Iris pigment epithelial cell (primary cell): ENCODE measurements at places on chromosomes 1 and 21.

- DNase-seq = peak; percentile 95
Measured at GRCh38 chr21:29299916-29300806, 1.4 kb downstream of the BACH1 start.

DNA sequence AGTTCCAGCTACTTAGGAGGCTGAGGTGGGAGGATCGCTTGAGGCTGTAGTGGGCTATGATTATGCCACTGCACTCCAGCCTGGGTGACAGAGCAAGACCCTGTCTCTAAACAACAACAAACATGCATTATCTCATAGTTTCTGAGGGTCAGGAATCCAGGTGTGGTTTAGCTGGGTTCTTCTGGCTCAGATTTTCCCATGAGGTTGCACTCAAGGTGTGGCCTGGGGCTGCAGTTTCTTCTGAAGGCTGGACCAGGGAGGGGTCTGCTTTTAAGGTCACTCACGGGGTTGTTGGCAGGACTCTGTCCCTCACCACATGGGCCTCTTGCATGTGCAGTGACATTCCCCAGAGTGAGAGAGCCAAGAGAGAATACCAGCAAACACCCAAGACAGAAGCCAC, 77.0 kb downstream of the EPHB2 start:
- DNase-seq = no peak

- DNase-seq = no peak
Measured at GRCh38 chr1:43963006-43963405, 6.8 kb upstream of the DPH2 start.

DNA sequence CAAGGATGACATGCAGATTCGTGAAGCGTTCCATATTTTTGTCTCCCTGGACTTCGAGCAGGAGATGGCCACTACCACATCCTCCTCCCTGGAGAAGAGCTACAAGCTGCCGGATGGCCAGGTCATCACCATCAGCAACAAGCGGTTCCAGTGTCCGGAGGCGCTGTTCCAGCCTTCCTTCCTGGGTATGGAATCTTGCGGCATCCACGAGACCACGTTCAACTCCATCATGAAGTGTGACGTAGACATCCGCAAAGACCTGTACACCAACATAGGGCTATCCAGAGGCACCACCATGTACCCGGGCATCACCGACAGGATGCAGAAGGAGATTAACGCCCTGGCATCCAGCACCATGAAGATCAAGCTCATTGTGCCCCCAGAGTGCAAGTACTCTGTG, 3.3 kb downstream of the TMEM222 start:
- DNase-seq = no peak

DNA sequence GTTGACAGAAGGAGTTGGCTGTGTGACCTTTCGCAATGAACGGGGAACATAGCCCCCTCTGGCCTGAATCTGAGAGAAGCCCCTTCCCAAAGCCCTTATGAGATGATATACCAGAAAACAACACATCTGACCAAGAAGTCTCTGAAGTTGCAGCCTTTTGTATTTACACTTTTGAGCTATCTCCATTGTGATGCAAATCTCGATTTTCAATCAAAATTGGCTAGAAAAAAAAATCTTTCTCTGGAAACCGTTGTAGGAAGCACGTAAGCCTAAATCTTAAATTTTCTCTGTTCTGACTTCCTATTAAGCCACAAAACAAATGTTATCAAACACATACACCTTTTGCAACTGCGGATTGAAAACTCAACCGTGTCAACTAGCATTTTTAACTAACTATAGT, 71.4 kb upstream of the OLIG2 start:
- DNase-seq = no peak

DNA sequence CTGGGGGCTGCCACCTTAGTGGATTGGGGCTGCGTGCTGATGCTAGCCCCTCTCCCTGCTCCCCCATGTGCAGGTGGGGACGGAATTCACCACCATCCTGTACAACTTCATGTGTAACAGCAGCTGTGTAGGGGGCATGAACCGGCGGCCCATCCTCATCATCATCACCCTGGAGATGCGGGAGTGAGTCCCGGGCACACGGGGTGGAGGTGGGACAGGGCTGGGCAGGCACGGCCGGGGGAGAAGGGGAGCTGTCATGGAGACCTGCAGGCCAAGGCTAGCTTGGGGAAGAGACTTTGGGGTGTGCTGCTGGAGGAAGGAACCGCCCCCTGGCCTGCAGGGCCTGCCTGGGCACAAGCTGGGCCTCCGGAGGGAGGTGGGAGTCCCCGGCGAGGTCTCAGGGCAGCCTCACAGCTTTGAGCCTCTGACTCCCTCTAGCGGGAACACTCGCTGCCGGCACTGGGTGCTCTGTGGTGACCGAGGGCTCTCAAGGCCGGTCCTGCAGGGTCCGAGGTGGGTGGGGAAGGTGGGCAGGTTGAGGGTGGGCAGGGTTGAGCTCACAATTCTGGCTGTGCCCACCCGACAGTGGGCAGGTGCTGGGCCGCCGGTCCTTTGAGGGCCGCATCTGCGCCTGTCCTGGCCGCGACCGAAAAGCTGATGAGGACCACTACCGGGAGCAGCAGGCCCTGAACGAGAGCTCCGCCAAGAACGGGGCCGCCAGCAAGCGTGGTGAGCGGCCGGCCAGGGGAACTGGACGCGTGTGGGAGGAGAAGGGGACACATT, 25.0 kb upstream of the CCDC27 start:
- peak; percentile 30 for DNase-seq

DNA sequence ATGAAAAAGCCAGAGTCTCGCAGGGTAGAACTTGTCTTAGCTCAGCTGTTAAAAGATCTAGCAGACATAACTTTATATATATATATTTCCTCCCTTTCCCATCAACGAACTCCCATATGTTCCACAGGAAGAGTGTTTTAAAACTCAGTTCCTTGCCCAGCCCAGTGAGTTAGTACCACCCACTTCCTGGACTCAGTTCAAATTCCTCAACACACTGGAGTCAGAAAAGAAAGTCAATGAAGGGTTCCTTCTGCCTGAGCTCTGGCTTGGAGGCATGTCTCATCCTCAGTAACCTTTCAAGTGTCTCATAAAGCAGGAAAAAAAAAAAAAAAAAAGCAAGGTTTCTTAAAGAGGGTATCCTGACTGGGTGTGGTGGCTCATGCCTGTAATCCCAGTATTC, 15.6 kb downstream of the TPM3 start:
- peak; percentile 86 for DNase-seq

DNA sequence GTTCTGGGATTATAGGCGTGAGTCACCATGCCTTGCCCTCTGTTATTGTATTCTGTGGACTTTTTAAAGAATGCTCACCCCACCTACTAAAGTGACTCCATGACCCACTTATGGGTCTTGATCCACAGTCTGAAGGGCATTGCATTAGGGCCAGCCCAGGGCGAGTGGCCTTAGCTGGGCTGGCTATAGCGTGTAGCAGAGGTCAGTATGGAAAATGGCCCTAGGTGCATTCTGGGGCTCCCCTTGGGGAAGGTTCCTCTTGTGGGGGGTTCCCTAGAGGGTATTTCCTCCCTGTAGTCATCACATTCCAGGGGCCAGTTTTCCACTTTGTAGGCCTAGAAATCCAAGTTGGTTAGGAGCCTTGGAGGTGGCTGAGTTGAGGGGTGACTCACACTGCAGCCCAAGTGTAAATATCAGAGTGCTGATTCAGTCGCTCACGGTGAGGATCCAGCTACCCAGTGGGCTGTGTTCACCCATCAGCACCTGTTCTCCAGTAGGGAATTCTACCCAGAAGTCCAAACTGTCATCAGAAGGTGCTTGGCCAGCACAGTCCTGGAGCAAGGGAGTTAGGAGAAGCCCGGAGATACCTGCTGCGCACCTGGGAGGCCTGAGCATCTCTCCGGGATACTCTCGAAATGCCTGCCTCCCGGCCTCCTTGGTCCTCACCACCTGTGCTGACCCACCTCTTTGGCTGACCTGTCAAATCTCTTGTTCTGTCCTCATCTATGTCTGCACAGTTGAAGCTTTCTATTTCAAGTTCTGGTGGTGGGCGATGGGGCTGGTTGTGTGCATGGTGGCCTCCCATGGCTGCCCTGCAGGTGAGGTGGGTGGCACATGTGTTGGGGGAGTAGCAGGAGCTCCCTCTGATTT, 52.2 kb downstream of the NENF start:
- DNase-seq = peak; percentile 87

DNA sequence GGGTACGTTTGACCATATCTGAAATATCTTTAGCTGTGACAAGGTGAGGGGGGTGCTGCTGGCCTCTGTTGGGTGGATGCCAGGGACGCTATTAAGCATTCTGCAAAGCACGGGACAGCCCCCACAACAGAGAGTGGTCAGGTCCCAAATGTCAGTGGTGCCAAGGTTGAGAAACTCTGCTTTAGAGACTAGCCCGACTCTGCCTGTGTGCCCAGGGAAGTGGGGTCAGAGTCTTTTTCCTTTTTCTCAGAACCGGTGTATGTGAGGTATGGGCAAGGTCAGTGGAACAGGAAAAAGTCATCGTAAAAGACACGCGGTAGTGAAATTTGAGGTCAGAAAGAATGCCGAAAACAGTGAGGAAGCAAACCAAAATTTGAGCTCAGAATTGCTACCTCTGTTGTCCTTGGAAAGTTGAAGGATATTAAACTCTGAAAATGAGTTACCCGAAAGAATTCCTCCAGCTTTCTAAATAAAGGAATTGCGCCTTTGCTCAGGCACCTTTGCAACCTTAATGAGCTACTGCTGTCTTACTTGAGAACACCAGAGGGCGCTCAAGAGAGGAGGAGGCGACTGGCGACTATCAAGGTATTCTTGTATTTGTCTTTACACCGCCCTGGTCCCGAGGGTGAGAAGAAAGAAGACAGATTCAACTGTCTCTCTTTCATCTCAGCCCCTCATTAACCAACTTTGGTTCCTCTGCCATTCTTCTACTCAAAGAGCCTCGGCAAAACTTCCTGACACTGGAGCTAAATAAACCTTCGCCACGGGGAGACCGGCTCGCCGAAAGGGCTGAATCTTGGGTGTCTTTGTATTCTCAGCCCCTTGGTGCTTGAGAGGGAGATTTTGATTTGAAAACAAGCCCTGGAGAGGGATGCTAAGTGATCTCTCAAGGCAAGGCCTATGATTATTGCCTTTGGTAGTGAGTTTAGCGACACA, 85.4 kb upstream of the OLIG2 start:
- DNase-seq = peak; percentile 46

GRCh38 chr21:16535626-16536025, 805.8 kb downstream of the USP25 start:
- no peak for DNase-seq

DNA sequence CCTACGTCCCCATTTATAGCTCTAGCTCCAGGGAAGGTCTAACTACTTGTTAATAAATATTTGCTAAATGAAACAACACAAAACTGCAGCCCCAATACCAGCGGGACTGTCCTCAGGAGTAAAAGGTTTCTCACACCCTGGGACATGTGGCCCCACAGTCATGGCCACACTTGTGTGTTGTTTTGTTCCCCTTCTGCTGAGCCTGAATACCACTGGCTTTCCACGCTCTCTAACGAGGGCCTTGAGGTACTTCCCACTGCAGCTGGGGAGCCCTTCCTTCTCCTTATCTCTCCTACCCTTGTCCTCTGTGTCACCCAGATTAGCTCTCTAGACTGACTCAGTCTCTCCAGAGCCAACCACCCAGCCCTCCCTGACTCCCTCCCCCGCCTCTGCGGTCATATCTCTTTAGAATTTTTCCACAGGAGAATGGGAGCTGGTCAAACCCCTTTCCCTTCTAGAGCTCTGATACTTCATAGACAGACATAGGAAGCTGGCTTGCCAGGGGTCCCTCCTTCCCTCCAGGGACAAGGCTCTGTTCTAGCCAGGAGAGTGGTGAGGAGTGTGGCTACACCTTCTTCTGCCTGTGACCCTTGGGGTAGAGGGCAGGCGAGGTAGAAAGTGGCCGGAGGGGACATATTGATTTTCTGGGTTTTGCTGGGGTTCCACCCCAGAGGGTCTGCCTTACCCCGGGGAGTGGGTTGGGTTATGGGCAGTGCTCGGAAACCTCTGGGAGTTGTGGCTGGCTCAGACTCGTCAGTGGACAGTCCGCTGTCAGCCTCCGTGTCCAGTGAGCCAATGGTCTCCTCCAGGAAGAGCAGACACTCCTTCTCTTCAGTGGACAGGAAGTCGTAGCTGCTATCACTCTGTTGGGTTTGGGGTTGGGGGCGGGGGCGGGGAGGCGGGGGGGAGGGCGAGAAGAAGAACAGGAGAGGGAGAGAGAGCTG, 8.1 kb downstream of the C1orf116 start:
- DNase-seq = peak; percentile 23

- no peak for DNase-seq
Measured at GRCh38 chr1:151852733-151853132, 779 bp downstream of the THEM5 start.

GRCh38 chr1:153344718-153345025, 4.0 kb downstream of the PGLYRP4 start:
- no peak for DNase-seq

DNA sequence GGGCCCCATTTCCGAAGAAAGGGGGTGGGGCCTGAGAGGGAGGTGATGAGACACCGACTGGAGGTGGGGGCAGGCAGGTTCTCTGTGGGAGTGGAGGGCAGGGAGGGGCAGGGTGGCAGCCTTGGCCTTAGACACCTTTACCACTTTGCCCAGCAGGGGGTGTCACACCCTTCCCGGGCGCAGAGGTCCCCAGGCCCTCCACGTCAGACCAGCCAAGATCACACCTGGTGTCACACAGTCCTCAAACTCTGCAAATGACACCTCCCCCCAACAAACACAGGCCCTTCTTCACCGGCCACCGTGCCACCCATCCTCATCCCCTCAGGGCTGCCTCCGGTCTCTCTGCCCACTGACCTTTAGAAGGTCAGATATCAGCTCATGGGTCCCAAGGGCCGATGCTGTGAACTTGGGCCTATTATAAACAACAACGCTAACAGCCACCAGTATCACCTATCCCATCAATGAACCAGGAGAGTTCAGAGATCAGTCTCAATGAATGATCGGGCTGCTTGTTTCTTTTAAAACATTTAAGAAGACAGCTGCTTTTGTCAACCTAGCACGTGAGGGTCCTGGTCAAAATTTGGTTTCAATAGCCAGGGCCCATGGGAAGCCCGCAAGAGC, 103.9 kb downstream of the CASZ1 start:
- no peak for DNase-seq

- DNase-seq = no peak
Measured at GRCh38 chr1:39980555-39981313, 25.8 kb downstream of the MFSD2A start.

- DNase-seq = no peak
Measured at GRCh38 chr1:178096421-178096820, 2.5 kb downstream of the RASAL2 start.

DNA sequence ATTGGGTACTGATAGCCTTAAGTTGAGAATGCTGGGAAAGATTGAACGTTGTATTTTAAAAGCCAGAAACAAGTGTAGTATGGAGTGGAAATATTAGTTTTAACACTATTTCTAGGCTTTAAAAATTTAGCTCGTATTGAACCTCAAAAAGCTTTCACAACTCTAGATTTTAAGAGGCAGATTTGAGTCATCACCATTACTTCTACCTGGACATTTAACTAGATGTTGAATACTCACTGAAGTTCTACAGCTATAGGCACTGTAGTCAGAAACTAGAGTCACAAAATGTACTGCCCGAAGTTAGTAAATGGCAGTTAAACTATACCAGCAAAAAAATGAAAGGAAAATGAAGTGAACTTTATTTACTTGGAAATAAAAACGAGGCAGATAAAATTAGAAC, 96.5 kb downstream of the NEK7 start:
- no peak for DNase-seq

- DNase-seq = no peak
Measured at GRCh38 chr1:211896958-211897357, 66.4 kb upstream of the LPGAT1 start.
